ENCODE measurements at places on chromosomes 2 and 18. TPM values are rescaled to one million over a fixed set of nuclear protein-coding genes. Genes with fewer than 3 reads are reported as not detected.

Gene CIAO1
- 97.3 TPM for total RNA-seq

Gene MOGAT1
- total RNA-seq, result not detected

Gene SERPINB13
- 0.13 TPM for total RNA-seq

Gene GAREM2
- 1.1 TPM for total RNA-seq

Gene DNAJC10
- total RNA-seq, result 212 TPM

All from thoracic aorta endothelial cell (primary cell).